CD4-positive, alpha-beta T cell treated with Interleukin-6 for 4 hours (primary cell): ENCODE measurements at places on chromosomes 6 and 20.

DNA sequence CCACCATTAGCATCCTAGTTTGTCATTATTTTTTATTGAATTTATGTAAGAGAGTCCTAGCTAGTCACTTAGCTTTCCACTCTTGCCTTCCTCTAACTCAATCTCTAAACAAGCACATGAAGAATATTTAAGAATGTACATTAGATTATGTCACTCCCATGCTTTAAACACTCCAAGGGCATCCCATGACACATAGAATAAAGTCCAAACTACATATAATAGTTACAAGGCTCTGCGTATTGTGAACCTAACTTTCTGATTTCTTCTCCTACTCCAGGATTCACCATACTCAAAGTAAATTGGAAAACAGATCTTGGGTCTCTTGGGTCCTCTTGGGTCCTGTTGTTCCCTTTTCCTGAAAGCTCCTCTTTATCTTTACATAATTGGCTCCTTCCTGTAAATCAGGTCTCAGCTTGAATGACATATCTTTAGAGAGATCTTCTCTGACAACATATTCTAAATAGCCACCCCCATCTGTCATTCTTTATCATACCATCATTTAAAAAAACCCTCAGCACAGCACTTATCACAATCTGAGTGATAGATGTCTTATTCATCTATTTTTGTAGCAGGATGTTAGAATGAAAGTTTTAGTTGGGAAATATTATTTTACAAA, 1042.4 kb upstream of the FLRT3 start:
- no peak for DNase-seq

- no peak for DNase-seq
Measured at GRCh38 chr6:112651239-112651638, 304.1 kb downstream of the RFPL4B start.

DNA sequence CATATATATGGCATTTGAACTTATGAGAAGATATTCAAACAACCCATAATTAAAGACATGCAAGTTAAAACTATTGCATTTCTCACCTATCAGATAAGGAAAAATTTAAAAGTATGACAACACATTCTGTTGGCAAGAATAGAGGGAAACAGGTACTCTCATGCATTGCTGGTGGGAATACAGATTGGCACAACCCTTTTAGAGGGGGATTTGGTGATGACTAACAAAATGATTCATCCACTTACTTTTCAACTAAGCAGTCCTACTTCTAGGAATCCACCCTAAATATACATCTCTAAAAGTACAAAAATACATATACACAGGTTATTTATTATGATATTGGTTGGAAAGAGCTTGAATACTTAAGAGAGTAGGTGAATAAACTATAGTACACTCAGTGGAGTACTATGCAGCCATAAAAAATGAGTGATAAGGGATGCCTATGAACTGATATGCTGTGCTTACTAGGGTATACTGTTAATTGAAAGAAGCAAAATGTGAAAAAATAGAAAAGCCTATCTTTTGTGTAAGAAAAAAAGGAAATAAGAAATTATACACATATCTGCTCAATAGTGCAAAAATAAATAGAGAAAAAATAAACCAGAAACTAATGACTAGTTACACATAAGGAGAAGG, 42.2 kb downstream of the ADAT2 start:
- no peak for DNase-seq

GRCh38 chr20:62420846-62421715, 6.3 kb downstream of the RBBP8NL start:
- DNase-seq, result no peak

- DNase-seq, result no peak
Measured at GRCh38 chr6:136547336-136547735, 2.9 kb downstream of the MAP7 start.

GRCh38 chr6:67888546-67888885, 746.6 kb upstream of the ADGRB3 start:
- DNase-seq, result no peak
